ENCODE measurements at places on chromosomes 13 and 19. TPM values are rescaled to one million over a fixed set of nuclear protein-coding genes. Genes with fewer than 3 reads are reported as not detected.

DNA sequence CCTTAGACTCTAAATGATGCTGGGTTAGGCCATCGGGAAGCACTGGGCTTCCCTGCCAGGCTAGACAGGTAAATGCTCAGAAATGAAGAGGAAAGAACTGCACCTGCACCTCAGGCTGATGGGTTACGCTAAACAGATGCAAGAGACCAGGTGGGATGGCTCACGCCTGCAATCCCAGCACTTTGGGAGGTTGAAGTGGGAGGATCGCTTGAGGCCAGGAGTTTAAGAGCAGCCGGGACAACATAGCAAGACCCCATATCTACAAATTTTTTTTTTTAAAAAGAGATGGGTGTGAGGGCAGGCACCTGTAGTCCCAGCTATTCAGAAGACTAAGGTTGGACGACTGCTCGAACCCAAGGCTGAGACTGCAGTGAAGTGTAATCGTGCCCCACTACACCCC lies 634.7 kb downstream of the UQCRFS1 start:
- DNase-seq, result no peak

GRCh38 chr13:91722267-91722884 lies 324.0 kb downstream of the GPC5 start:
- DNase-seq, result no peak

DNA sequence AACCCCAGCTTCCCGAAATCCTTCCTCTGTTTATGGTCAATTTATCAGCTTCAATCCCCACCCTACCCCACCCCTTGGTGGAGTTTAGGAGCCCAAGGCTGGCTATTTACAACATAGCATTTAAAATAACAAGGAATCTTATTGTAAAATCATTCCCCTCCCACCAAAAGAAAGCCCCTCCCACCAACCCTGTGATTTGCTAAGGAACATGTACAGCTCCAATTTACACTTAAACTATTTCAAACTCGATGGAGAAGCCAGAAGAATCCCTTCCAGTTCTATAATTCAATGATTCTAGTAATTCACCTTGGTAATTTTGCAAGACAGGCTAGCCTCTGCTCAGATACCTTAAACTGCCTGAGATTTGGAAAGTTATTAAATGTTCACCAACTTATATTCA lies 3.0 kb downstream of the LATS2 start:
- DNase-seq, result no peak

- DNase-seq, result no peak
These were observed 343.9 kb downstream of the OXGR1 start for GRCh38 chr13:96650301-96650886.

ZNF429 gene
- 26.6 TPM for total RNA-seq

Data from T-cell (primary cell).